Activated T-cell treated with anti-CD3 and anti-CD28 coated beads for 1 hour (primary cell): ENCODE measurements at places on chromosomes 3 and 15.

GRCh38 chr3:42013691-42014457 is 52.0 kb upstream of the ULK4 start:
- peak; percentile 19 for DNase-seq

DNA sequence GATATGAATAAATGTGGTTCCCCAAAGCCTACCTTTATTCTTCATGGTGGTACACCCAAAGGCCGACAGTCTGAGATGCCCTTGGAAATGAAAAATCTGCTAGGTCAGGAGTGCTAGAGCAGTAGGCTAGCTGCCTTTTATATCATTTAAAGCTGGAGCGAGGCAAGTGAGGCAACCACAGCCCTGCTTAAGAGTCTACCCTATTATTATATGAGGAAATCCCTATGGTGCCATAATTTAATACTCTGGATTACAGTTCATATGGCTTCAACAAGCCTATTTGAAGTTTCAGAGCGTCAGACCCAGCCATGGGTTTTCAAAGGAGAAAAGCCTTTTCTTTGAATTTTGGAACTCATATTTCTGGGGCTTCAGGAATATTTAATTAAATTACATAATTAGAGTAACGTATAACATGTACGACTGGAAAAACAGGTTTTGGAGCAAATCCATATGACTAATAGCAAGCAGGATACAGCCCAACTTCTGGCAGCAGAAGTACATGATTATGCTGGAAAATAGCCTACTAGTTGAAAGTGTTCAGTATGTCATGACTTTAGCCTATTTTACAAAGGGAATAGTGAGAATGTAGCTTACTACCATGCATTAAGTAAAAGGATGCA is 18.0 kb upstream of the SLTM start:
- no peak for DNase-seq

GRCh38 chr3:25419251-25419650 is 8.8 kb upstream of the RARB start:
- no peak for DNase-seq

- DNase-seq, result no peak
Observed at GRCh38 chr3:82942041-82942440, 1180.6 kb upstream of the GBE1 start.

GRCh38 chr3:62284442-62284841 is 88.9 kb downstream of the FEZF2 start:
- DNase-seq, result no peak

- no peak for DNase-seq
Observed at GRCh38 chr15:28117432-28117990, 18.4 kb upstream of the OCA2 start.

- no peak for DNase-seq
Observed at GRCh38 chr15:31774045-31774444, 256.3 kb upstream of the CHRNA7 start.

DNA sequence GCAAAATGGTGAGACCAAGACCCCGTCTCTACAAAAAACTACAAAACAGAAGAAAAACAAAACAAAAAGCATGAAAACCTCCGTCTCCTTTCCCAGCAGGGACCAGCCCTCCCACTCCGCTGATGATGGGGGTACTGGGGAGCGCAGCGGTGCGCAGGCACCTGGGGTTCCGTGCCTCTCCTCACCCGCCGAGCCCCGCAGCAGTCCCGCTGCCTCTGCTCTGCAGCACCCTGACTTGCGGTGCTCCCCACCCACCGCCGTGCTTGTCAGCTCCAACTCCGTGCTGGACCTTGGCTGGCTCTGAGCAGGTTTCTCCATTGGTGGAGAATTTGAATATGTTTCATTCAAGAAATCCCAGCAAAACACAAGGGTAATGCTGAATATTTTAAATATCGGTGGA is 46.7 kb upstream of the ATP10A start:
- DNase-seq, result no peak

DNA sequence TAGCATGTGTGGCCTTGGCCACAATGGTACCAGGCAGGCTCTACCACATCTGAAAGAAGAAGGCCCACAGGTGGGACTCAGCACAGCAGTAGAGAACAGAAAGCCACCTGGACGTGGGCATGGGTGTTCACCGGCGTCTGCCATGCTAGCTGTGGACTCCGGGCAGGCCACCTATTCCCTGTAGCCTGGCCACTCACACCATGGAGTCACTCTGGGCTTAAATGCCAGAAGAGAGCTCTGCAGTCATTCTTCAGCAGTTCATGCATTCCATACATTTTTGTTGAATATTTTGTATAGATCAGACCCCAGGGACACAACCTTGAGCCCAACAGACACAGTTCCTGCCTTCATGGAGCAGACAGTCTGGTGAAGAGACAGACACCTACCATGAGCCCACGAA is 138.6 kb downstream of the SRGAP3 start:
- DNase-seq, result no peak

GRCh38 chr3:4633078-4634004 is 140.2 kb downstream of the ITPR1 start:
- DNase-seq, result no peak

GRCh38 chr15:100566850-100567628 is 34.9 kb downstream of the LINS1 start:
- DNase-seq, result no peak

GRCh38 chr3:15708882-15709677 is 88.7 kb downstream of the ANKRD28 start:
- no peak for DNase-seq

DNA sequence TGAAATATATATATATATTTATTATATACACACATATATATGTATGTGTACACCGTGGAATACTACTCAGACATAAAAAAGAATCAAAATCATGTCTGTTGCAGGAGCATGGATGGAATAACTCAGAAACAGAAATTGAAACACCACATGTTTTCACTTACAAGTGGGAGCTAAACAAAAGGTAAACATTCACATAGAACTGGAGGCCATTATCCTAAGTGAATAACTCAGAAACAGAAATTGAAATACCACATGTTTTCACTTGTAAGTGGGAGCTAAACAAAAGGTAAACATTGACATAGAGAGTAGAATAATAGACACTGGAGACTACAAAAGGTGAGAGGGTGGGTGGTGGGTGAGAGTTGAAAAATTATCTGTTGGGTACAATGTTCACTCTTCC is 171.5 kb upstream of the GOLIM4 start:
- no peak for DNase-seq

DNA sequence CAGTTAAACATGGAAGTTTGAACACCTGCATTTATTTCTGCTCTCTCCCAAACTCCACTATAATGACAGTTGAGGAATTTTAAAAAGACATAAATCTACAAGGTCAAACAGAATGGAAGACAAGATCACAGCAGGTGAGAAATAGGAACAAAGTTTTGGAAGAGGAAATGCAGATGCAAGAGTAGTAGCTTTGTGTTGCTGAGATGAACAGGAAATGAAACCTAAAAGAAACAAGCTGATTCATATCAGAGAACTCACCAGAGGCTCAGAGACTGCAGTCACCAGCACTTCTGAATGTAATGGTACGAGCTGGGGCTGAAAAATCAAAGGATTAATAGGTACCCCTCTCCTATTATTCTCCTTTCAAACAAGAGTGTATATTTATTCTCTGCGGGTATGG is 459.9 kb downstream of the RAP2B start:
- no peak for DNase-seq

DNA sequence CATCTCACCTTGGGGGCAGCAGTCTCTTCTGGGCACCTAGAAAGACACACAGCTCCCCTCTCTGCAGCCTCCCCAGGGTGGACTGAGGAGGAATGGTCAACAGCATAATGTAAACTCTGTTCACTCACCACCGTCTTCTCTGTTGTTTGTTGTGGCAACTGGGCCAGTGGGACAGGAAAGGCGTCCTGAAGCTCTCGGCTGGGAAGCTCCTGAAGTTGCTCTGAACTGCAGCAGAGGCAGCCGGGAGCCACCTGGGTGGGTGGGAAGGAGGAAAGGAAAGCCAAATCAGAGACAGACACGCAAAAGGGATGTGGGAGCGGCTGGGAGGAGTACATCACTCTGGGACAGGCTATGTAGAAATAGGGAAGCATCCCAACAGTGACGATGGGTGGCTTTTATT is 52.7 kb downstream of the MYLK start:
- no peak for DNase-seq

- no peak for DNase-seq
Observed at GRCh38 chr3:142858043-142858442, 30.8 kb downstream of the PCOLCE2 start.

GRCh38 chr3:168997488-168997887 is 666.0 kb downstream of the MECOM start:
- DNase-seq, result no peak

DNA sequence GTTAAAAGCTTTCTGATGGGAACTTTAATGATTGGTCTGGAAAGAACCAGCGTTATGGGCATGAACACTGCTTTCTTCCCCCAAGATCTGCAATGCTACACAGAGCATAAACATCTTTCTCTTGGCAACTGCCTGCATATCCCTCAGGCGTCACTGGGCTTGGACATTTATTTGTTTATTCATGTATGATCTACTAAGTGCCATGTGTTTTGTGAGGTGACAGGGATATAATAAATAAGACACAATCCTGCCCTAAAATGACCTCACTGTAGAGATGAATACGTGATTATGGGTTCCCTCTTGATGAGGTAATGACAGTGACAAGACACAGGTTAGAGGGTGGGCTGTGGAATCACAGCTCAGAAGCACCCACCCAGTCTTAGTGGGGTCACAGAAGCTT is 485.3 kb downstream of the PDCD6IP start:
- no peak for DNase-seq

DNA sequence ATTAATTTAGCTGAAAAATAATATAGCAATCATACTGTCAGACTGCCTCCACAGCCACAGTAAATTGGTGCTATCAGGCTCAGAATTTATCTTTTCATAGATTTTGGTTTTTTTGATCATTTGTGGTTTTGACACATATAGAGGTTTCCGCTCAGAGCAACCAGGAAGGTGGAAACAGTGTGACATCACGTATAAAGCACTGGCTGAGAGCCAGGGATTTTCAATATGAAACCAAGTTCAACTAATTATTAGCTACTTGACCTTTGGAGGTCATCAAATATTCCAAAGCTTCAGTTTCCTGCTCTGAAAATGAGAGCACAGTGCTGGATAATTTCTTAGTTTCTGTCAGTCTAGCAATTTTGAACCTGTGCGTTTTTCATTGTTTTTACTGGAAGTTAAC is 433.8 kb upstream of the SUCLG2 start:
- DNase-seq, result peak; percentile 9

DNA sequence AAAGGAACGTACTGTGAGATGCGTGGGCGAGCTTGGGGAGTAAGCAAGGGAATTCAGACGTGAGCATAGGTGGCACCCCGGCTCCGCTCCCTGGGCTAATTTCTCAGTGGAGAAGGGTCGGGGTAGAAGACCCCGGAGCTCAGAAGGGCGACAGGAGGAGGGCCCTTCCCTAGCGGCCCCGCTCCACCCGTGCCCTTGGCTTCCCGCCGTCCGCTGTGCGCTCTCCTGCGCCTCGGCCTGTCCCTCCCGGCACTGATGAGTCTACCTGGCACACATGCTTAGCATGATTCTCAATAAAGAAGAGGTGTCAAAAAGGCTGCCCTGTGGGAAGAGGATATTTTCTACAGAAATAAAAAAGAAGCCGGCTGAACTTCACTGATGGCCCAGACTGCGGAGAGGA is 292.7 kb downstream of the OCA2 start:
- no peak for DNase-seq

DNA sequence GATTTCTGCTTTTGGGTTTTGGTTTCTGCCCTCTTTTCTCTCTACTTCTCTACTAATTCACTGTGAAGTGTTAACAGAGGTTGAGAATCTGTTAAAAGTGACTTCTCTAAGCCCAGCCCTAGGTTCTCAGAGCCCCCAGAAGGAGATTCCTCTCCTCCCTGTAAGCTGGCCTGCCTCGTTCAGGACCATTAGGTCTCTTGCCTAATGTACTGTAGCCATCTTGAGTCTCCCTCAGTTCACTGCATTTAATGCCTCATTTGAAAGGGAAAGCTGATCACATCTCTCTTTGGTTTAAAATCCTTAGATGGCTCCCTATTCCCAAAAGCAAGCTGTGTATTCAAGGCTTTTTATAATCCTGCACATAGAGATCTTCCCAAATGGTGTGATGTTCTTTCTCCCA is 16.3 kb downstream of the RTP1 start:
- no peak for DNase-seq

DNA sequence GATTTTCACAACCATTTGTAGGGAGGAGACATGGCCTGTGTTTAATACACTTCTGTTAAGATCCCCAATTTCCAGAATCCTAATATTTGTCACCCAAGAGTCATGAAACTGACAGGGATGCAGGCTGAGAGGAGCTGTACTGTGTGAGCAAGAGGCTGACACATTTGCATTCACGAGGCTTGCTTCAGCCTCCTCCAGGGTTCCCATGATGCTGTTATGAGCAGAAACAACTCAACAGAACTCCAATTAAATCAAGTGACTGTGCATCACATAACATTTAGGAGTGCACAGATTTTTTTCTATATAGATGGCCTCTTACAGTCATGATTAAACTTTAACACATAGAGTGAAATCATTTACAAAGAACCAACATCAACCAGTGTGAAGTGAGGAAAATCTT is 292.3 kb upstream of the STT3B start:
- no peak for DNase-seq

- no peak for DNase-seq
Observed at GRCh38 chr15:95837341-95838004, 493.0 kb upstream of the NR2F2 start.

- DNase-seq, result peak; percentile 15
Observed at GRCh38 chr15:64651601-64652191, 123.7 kb downstream of the RBPMS2 start.

- no peak for DNase-seq
Observed at GRCh38 chr3:64578797-64579196, 109.0 kb downstream of the ADAMTS9 start.

- no peak for DNase-seq
Observed at GRCh38 chr3:127052121-127052561, 69.2 kb downstream of the PLXNA1 start.

- DNase-seq, result no peak
Observed at GRCh38 chr3:194322678-194323211, 28.4 kb downstream of the CPN2 start.

DNA sequence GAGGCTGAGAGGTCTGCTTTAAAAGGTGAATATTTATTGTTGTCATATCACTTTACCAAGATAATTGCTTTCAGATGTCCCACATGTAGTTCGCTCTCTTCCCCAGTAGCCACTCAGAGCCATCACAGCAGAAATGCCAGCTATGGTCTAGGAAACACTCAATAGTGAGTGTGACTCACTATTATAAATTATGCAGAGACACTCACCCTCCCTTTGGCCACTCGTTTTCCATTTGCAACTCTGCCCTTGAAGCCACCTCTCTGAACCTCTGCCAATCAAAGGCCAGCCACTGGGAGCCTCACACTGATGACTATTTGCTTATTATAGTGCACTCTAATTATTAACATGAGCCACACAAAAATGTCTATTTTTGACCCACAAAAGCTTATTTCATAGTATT is 328.1 kb upstream of the ATP10A start:
- DNase-seq, result no peak
